Stimulated activated CD4-positive, alpha-beta T cell treated with anti-CD3 and anti-CD28 coated beads, Interleukin-15, amount 100 ng/mL, for 1 hour (primary cell): ENCODE measurements at places on chromosomes 2 and 18.

- no peak for DNase-seq
Measured at GRCh38 chr2:192127434-192127833, 67.3 kb downstream of the TMEFF2 start.

GRCh38 chr18:56166914-56167313 is 471.5 kb downstream of the TXNL1 start:
- no peak for DNase-seq

GRCh38 chr2:134347756-134348155 is 93.9 kb downstream of the MGAT5 start:
- no peak for DNase-seq

GRCh38 chr2:183283209-183283608 is 159.0 kb downstream of the NUP35 start:
- no peak for DNase-seq

GRCh38 chr2:173990970-173991819 is 26.0 kb upstream of the SP3 start:
- no peak for DNase-seq

DNA sequence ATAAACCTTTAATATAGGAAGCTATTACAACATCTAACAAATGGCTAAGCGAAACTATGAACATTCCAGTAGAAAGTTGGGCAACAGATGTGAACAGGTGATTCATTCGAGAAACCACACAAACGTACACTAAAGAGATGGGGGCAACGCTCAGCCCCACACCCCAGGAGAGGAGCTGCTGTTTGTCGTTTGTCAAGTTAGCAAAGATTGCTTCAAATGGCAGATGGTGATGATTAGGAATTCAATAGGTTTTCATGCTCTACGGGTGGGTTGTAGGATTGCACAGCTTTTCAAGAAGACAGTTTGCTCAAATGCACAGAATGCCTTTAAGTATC is 154.7 kb upstream of the HDAC4 start:
- DNase-seq = no peak

- no peak for DNase-seq
Measured at GRCh38 chr2:159616286-159616701, at the start of gene BAZ2B. Gene BAZ2B, minus strand, starts transcription at chr2:159616548. Its CDS starts 137,829 bp downstream, at chr2:159478719.

- no peak for DNase-seq
Measured at GRCh38 chr2:28695245-28695647, 56.4 kb upstream of the PPP1CB start.
